ENCODE measurements at places on chromosomes 2 and 18. TPM values are rescaled to one million over a fixed set of nuclear protein-coding genes. Genes with fewer than 3 reads are reported as not detected.

MC2R gene
- total RNA-seq = not detected

CCDC85A gene
- 0.69 TPM for total RNA-seq

SLC19A3 gene
- total RNA-seq = not detected

MEP1B gene
- total RNA-seq = 0.09 TPM

AP1S3 gene
- 0.65 TPM for total RNA-seq

GPR39 gene
- not detected for total RNA-seq

ZNF385B gene
- total RNA-seq = not detected

PKDCC gene
- 6.3 TPM for total RNA-seq

TACR1 gene
- not detected for total RNA-seq

CYP26B1 gene
- total RNA-seq = under 0.01 TPM

MLPH gene
- 3.3 TPM for total RNA-seq

LINC00305 gene
- total RNA-seq = not detected

TTLL4 gene
- total RNA-seq = 3.5 TPM

KIAA2012 gene
- not detected for total RNA-seq

TMEM169 gene
- total RNA-seq = 0.22 TPM

Data from dermis lymphatic vessel endothelial cell (primary cell).